Body of pancreas (tissue), 4 donors: ENCODE measurements at places on chromosomes 6 and 20.
A peak's percentile ranks its signal among the peaks of the same experiment; 100 is the strongest.

DNA sequence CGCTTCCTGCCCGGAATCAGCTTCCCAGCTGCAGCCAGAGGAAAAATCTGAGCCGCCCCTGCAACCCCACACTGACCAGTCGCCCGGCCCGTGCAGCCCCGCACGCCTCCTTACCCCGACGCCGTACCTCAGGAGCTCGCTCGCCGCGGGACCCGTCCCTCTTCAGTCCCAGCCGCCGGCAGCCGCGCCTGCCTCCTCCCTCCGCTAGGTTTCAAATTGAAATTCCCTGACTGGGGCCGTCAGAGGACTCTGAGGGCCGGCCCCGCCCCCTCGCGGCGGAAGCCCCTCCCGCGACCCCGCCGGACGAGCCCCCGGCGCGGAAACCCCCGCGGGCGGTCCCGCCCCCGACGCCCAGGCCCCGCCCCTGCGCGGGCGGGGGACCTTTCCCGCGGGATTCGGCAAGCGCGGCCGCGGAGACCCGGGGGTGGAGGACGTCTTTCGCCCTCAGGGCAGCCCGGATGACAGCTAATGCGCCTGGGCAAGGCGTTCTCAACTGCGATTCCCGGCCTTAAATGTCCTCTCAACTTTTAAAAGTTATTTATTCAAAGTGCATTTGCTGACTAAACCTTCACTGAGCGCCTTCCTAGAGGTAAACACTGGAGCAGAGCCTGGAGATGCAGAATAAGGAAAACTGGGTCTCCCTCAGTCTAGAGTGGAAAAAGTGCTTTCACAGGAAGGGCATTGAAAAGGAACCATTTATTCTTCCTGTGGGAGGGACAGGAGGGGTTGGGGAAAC, at the start of gene EPB41L2:
TSS of gene EPB41L2 (minus strand) at position 218 of the 736 bp plus-strand sequence. CDS start 106,760 bp downstream, outside the sequence.
- H3K4me3 ChIP-seq: peak within 1 kb of the TSS; percentile 81
- peak within 1 kb of the TSS; percentile 92 for H3K27ac ChIP-seq
- H3K4me1 ChIP-seq: peaks cover 13% of the 10 kb centered on the region

DNA sequence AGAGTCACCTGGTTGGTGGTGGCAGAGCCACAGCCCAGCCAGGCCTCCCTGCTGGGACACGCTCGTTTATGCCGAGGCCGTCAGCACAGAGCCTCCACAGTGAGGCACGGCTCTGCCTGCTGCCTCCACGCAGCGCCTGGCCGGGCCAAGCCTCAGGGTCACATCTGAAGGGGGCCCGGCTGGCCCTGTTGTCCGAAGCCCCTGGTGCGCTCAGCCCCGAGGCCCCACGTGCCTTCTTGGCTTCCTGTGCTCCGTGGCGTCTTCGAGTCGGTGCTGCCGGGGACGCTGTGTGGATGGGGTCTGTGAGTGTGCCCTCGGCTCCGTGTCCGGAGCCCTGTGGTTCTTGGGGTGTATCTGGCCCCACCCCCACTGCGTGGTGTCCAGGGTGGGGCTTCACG, 10.4 kb upstream of the TNFRSF6B start:
- no peak overlapping the region for H3K4me3 ChIP-seq
- H3K27ac ChIP-seq: peak overlapping the region; percentile 46
- peaks cover 30% of the 10 kb centered on the region for H3K4me1 ChIP-seq
- no peaks in the 10 kb centered on the region for H3K36me3 ChIP-seq
- no peak for DNase-seq

DNA sequence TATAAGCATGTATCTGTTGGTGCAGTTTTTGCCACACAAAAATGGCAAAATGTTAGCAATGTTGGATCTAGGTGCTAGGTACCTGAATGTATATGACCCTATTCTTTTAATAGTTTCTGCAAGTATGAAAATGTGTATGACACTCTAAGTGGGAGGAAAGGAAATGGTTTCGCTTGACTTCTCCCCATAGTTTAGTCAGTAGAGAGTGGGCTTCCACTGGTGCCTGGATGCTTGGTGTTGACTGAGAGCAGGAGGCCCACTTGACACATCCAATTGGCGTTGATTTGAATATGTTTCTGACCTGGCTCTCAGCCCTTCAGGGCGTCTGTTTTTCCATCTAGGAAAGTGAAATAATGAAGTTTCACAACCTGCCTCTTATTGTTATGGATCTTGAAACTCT, 41.8 kb upstream of the GABRR1 start:
- H3K27ac ChIP-seq: no peak overlapping the region
- no peak overlapping the region for H3K4me3 ChIP-seq
- H3K36me3 ChIP-seq: no peaks in the 10 kb centered on the region
- no peak for DNase-seq

GRCh38 chr6:140784573-140784972, 1348.2 kb upstream of the GJE1 start:
- no peak overlapping the region for H3K4me3 ChIP-seq
- H3K27me3 ChIP-seq: no peaks in the 10 kb centered on the region
- no peaks in the 10 kb centered on the region for H3K36me3 ChIP-seq
- no peak for DNase-seq
- H3K4me1 ChIP-seq: no peaks in the 10 kb centered on the region

GRCh38 chr6:36688063-36688738, 9.4 kb upstream of the RAB44 start:
- H3K4me1 ChIP-seq: peaks cover 26% of the 10 kb centered on the region
- peaks cover 27% of the 10 kb centered on the region for H3K36me3 ChIP-seq
- no peak overlapping the region for H3K27ac ChIP-seq
- no peak overlapping the region for H3K4me3 ChIP-seq
- no peaks in the 10 kb centered on the region for H3K27me3 ChIP-seq

- peak; percentile 55 for DNase-seq
- no peaks in the 10 kb centered on the region for H3K36me3 ChIP-seq
- no peak overlapping the region for H3K4me3 ChIP-seq
- H3K27me3 ChIP-seq: no peaks in the 10 kb centered on the region
- no peak overlapping the region for H3K27ac ChIP-seq
- H3K4me1 ChIP-seq: no peaks in the 10 kb centered on the region
These were observed 8.1 kb upstream of the ZBP1 start for GRCh38 chr20:57628047-57628961.

DNA sequence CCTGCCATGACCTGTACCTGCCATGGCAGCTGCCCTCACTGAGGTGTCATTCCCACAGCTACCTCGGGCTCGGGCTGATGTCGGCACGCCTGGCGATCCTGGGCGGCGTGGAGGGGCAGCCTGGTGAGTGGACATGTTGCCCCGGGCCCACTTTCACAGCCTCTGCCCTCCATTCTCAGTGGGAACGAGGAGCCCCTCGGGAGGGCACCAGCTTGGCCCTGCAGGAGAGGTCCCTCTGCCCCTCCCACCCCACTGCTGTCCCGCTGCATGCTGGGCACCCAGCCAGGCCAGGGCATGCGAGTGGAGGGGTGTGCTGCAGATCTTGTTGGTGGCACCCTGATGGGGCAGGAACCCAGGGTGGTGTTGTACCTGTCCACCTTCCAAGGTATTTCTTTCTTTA, 23.0 kb downstream of the ENTPD6 start:
- peaks cover 13% of the 10 kb centered on the region for H3K4me1 ChIP-seq
- DNase-seq: no peak
- H3K4me3 ChIP-seq: no peak overlapping the region
- H3K27me3 ChIP-seq: no peaks in the 10 kb centered on the region
- H3K27ac ChIP-seq: no peak overlapping the region

GRCh38 chr20:33732166-33732970, 572 bp downstream of the ZNF341 start:
- H3K4me1 ChIP-seq: peaks cover 32% of the 10 kb centered on the region
- no peaks in the 10 kb centered on the region for H3K27me3 ChIP-seq
- no peaks in the 10 kb centered on the region for H3K36me3 ChIP-seq
- peak; percentile 93 for DNase-seq
- H3K4me3 ChIP-seq: peak overlapping the region; percentile 1
- H3K27ac ChIP-seq: peak overlapping the region; percentile 87

DNA sequence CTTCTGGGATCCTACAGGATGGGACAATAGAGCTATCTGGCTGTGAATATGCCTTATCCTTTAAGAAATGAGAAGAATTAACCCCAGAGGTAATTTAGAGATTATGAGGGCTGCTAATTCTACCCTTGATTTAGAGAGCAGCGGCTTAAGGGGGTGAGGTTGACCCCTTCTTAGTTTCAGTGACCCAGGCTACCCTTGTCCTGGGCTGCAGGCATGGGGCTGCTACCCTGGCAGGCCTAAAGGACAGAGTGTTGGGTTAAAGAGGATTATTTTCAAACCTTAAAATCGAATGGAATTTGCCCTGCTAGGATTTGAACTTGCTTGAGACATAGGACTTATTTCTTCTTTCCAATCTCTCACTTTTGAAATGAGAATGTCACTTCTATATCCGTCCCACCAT, 1343.4 kb downstream of the HACE1 start:
- H3K27ac ChIP-seq: no peak overlapping the region
- no peak overlapping the region for H3K4me3 ChIP-seq
- no peaks in the 10 kb centered on the region for H3K4me1 ChIP-seq
- DNase-seq: no peak

GRCh38 chr6:119871520-119871919, 522.0 kb upstream of the MAN1A1 start:
- H3K27ac ChIP-seq: no peak overlapping the region
- H3K4me1 ChIP-seq: no peaks in the 10 kb centered on the region
- no peaks in the 10 kb centered on the region for H3K27me3 ChIP-seq

GRCh38 chr20:2596673-2597279, 55.7 kb upstream of the NOP56 start:
- DNase-seq: no peak
- H3K36me3 ChIP-seq: no peaks in the 10 kb centered on the region
- no peaks in the 10 kb centered on the region for H3K4me1 ChIP-seq
- no peak overlapping the region for H3K4me3 ChIP-seq
- H3K27ac ChIP-seq: no peak overlapping the region
- no peaks in the 10 kb centered on the region for H3K27me3 ChIP-seq

GRCh38 chr6:41453244-41453643, 92.9 kb upstream of the FOXP4 start:
- no peak for DNase-seq
- peaks cover 32% of the 10 kb centered on the region for H3K4me1 ChIP-seq
- no peaks in the 10 kb centered on the region for H3K27me3 ChIP-seq
- H3K27ac ChIP-seq: no peak overlapping the region
- no peaks in the 10 kb centered on the region for H3K36me3 ChIP-seq

DNA sequence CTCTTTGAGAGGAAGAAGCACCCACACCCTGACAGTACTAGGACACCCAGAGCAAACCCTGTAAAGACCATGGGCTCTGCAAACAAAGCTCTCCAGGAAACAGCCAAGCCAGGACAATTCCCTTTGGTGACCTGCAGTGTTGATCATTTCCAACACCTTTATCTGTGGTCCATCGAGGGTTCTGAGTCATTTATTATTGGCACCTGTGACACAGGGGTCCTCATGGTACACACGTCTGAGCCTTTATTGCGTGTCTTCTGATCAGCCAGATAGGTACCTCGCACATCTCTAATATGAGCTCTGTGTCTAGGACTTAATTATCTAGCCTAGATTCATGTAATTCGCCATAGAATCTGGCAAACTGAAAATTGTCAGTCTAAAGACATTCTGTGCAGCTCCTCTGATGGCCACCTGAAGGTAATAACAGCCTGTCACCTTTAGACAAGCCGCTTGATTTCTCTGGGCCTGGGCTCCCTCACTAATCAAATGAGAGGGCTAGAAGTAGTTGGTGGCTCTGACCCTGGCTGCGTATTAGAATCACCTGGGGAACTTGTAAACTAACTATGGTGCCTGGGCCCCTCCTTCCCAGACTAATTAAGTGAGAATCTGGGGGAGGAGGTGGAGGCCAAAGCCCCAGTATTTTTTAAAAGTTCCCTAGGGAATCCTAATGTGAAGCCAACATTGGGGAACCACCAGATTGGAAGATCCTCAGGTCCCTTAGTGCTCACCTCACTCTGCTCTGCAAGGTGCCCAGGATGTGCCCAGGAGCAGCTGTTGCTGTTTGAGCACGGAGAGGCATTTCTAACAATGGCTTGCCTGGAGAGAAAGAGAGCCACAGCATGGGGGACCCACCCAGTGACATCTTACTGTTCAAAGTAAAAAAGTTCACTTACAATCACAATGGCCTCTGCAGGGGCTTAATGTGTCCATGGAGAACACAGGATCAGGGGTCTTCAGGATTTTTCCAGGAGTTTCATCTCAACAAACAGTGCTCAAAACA, 122.0 kb upstream of the ARID1B start:
- H3K4me3 ChIP-seq: no peak overlapping the region
- no peak overlapping the region for H3K27ac ChIP-seq
- H3K27me3 ChIP-seq: no peaks in the 10 kb centered on the region
- no peak for DNase-seq

DNA sequence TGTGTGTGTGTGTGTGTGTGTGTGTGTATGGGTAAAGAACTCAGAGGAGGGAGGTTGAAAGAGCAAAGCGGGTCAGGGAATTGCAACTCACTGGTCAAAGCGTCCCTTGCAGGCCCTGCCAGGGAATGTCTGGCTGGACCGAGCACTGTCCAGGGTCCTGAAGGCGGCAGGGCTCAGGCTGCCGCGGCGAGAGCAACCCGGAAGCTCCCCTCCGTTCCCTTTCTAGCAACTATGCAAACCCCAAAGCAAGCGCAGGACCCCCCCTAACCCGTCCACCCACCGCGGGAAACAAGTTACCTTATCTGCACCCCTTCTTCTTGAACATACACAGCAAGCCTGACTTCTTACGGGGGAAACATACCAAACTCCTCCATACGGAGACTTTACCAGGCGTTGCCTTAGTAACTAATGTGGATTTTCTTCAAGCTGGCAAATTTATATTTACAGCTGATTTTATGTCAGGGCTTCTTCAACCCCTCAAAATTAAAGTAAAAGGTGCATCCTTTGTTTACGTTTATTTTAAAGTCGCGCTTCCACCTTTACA, 538 bp upstream of the GRM1 start:
- H3K36me3 ChIP-seq: no peaks in the 10 kb centered on the region
- H3K4me1 ChIP-seq: no peaks in the 10 kb centered on the region
- H3K27ac ChIP-seq: no peak overlapping the region
- H3K27me3 ChIP-seq: peaks cover 12% of the 10 kb centered on the region

- no peaks in the 10 kb centered on the region for H3K36me3 ChIP-seq
- no peaks in the 10 kb centered on the region for H3K4me1 ChIP-seq
- no peaks in the 10 kb centered on the region for H3K27me3 ChIP-seq
- DNase-seq: no peak
- no peak overlapping the region for H3K27ac ChIP-seq
- H3K4me3 ChIP-seq: no peak overlapping the region
These were observed 63.0 kb upstream of the THBS2 start for GRCh38 chr6:169316651-169317050.

GRCh38 chr20:8272766-8273165, 140.7 kb downstream of the PLCB1 start:
- DNase-seq: no peak
- H3K27me3 ChIP-seq: no peaks in the 10 kb centered on the region
- no peak overlapping the region for H3K27ac ChIP-seq
- no peaks in the 10 kb centered on the region for H3K36me3 ChIP-seq
- no peak overlapping the region for H3K4me3 ChIP-seq

GRCh38 chr6:105526225-105526872, 123.5 kb upstream of the PREP start:
- no peaks in the 10 kb centered on the region for H3K36me3 ChIP-seq
- no peak for DNase-seq
- H3K4me3 ChIP-seq: no peak overlapping the region
- H3K27me3 ChIP-seq: no peaks in the 10 kb centered on the region
- H3K4me1 ChIP-seq: no peaks in the 10 kb centered on the region
- H3K27ac ChIP-seq: no peak overlapping the region
